ENCODE measurements at places on chromosomes 6 and 20.

- DNase-seq, result no peak
Measured at GRCh38 chr6:154289818-154290508, 66.6 kb downstream of the IPCEF1 start.

- DNase-seq, result no peak
Measured at GRCh38 chr6:97109444-97109843, 173.6 kb downstream of the MMS22L start.

DNA sequence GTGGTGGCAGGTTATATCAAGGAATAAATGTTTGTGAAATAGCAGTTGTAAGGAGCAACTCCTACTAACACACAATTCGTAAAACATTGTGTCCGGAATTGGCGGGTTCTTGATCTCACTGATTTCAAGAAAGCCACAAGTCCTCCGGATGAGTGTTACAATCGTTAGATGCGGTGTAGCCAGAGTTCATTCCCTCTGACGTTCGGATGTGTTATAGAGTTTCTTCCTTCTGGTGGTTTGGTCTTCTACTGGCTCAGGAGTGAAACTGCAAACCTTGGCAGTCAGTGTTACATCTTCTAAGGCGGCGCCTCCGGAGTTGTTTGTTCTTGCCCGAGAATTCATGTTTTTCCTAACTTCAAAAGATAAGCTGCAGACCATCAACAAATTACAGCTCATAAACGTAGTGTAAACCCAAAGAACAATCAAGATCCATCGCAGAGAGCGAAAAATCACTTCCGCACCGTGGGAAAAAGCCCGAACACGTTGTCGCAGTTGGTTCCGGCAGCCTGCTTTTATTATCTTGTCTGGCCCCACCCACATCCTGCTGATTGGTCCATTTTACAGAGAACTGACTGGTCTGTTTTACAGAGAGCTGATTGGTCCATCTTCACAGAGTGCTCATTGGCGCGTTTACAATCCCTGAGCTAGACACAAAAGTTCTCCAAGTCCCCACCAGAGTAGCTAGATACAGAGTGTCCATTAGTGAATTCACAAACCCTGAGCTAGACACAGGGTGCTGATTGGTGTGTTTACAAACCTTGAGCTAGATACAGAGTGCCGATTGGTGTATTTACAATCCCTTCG is 58.2 kb downstream of the TRIM27 start:
- peak; percentile 14 for DNase-seq

- DNase-seq, result no peak
Measured at GRCh38 chr20:55893031-55893430, 112.3 kb downstream of the CBLN4 start.

DNA sequence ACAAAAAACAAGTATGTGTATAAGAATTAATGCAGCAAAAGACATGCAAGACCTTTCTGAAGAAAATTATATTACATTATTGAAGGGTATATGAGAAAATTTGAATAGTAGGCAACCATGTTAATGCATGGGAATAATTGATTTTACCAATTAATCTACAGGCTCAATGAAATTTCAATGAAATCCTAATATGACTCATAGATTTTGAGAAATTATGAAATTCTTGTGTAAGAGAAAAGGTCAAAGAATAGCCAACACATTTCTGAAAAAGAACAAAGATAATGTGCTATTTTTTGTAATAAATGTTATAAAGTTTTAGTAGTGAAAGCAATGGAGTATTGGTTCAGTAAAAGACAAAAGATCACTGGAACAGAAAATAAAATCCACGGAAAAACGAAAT is 18.4 kb downstream of the TSBP1 start:
- no peak for DNase-seq

DNA sequence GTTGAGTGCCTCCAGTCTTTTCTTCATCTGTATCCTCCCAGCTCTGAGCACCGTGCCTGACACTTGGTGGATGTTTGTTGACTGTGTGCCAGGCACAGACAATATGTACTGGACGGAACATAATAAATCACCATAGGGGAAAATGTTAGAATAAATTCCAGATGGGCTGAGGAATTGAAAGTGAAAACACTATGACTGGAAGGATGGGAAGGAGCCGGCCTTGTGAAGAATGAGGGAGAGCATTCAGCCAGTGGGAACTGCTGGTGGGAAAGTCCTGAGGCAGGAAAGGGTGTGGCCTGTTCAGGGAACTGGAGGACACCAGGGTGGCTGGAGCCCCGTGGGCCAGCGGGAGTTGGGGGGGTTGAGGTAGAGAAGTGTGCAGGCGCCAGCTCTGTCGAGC is 75.4 kb downstream of the MTHFD1L start:
- DNase-seq, result no peak

GRCh38 chr6:25889877-25890853 is 16.1 kb upstream of the SLC17A3 start:
- peak; percentile 52 for DNase-seq

GRCh38 chr6:77462359-77463307 is 658 bp downstream of the HTR1B start:
- no peak for DNase-seq

DNA sequence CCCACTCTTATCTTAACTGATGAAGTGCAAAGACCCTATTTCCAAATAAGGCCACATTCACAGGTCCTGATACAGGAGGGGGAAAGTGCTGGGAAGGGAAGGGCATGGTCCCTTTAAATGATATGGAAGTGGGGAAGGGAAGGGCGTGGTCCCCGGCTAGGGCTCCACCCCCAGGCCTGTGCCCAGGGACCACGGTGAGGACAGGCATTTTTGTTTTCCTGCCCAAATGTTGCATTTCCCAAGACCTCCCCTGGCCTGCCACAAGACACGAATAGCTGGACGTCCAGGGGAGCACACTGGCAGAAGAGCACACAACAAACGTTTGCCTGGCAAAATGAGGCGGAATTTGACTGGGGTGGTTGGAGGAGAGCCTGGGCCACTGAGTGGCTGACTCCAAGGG is 16.1 kb upstream of the HFE start:
- no peak for DNase-seq

- DNase-seq, result no peak
Measured at GRCh38 chr20:41318271-41318649, 729 bp upstream of the ZHX3 start.

- no peak for DNase-seq
Measured at GRCh38 chr6:87357479-87358196, 13.0 kb downstream of the C6orf163 start.

DNA sequence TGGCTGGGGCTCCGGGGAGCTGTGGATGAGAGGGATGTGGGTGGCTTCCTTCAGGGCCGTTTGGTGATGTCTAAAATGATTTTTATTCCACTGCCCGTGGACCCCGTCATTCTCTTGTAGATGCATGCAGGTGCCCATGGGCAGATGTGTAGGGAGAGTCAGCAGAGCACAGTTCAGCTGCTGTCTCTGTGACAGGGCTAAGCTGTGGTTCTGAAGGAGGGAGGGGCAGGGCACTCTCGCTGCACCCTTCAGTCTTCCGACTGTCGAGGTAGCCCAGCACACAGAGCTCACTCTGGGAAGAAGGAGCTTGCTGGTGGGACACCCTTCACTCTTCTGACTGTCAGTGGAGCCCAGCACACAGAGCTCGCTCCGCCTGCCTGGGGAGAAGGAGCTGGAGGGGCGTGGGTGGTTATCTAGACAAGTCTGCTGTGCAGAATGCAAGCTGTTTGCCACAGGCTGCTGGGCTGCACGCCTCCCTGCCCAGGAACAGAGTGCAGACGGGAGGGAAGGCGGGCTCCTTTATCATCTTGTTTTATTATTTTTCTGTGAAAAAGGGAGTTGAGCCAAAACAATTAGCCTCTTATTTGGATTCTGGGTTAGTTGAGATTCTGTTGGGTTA is 28.4 kb upstream of the ADRM1 start:
- no peak for DNase-seq

DNA sequence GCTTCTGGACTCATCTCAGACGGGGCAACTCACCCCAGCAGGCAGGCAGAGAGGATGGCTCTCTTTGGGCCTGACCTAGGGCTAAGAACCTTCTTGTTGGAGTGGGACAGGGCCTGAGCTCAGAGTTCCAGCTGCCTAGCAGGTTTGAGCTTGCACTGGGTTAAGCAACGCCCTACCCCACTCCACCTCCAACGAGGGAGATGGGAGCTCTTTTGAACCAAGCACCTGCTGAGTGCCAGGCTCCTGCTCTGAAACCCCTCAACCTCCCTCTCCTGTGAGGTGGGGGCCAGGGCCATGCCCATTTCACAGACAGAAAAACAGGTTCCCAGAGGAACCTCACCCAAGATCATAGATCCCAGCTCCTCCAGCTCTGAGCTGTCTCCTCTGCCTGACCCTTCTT is 54.3 kb downstream of the SNAI1 start:
- no peak for DNase-seq

DNA sequence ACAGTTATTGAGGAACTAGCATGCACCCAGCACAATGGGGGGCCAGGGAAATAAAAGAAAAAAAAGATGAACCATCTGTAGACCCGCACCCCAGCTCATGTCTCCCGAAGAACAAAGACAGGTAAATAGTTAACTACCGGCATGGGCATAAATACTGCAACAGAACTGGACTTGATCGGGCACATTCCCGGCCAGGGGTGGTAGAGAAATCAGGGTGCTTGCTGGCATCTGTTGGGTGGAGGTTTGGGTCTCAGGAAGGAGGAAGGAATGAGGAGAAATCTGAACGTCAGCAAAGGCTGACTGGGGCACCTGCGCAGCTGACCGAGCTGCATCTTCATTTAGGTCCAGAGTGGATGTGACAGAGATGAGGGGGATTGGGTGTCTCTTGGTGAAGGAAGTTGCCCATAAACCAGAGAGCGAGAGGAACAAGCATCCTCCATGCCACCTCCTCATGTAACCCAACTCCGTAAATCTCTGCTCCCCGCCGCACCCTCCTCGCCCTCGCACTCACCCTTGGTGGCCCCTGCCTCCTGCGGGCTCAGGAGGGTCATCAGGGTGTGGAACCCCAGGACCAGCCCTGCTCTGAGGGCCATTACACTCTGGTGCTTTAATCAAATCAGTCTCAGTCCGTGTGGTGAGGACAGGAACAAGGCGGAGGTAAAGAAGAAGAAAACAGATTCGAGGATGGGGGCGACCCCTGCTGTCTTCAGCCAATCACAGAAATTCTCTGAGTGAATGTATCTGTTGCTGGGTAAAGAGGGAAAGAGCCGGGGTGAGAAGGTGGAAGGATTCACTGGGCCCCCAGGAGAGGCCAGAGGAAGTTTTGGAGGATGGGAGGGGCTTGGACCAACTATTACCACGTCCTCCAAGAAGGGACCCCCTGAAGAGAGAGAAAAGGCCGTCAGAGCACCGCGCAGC is at the start of gene HLA-DOA:
Gene HLA-DOA (minus strand): TSS at position 648 of the 918 bp plus-strand sequence.
- DNase-seq, result no peak

- DNase-seq, result no peak
Measured at GRCh38 chr6:77123527-77123926, 339.8 kb downstream of the HTR1B start.

DNA sequence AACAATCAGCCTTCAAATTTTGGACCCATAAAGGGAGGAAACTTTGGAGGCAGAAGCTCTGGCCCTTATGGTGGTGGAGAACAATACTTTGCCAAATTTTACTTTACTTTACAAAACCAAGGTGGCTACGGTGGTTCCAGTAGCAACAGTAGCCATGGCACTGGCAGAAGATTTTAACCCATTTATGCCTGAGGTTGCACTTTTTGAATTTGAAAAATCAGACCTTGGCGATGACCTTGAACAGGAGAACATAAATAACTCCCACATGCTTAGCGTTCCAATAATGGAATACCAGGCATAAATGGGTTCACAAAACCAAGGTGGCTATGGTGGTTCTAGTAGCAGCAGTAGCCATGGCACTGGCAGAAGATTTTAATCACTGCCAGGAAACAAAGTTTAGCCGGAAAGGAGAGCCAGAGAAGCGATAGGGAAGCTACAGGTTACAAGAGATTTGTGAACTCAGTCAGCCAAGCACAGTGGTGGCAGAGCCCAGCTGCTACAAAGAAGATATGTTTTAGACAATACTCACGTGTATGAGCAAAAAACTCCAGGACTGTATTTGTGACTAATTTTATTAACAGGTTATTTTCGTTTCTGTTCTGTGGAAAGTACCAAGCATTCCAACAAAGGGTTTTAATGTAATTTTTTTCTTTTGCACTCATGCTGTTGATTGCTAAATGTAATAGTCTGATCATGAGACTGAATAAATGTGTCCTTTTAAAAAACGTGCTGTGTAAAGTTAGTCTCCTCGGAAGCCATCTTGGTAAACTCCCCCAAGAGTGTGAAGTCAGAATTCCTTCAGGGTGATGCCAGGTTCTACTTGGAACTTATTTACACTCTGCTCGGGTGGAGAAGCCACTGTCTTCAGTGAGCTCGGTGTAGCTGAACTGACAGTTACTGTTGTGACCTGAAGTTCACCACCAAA is 6.7 kb downstream of the SFT2D1 start:
- DNase-seq, result no peak

- no peak for DNase-seq
Measured at GRCh38 chr6:21826904-21827303, 233.4 kb downstream of the SOX4 start.

DNA sequence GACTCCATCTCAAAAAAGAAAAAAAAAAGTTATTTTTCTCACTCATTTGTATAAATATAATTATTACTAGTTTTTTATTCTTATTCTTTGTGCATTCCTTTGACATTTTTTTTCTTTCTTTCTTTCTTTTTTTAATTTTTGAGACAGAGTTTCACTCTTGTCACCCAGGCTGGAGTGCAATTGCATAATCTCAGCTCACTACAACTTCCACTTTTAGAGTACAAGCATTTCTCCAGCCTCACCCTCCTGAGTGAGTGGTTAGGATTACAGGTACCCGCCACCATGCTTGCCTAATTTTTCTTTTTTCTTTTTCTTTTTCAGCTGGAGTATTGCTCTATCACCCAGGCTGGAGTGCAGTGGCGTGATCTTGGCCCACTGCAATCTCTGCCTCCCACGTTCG is 51.4 kb upstream of the JARID2 start:
- DNase-seq, result no peak

DNA sequence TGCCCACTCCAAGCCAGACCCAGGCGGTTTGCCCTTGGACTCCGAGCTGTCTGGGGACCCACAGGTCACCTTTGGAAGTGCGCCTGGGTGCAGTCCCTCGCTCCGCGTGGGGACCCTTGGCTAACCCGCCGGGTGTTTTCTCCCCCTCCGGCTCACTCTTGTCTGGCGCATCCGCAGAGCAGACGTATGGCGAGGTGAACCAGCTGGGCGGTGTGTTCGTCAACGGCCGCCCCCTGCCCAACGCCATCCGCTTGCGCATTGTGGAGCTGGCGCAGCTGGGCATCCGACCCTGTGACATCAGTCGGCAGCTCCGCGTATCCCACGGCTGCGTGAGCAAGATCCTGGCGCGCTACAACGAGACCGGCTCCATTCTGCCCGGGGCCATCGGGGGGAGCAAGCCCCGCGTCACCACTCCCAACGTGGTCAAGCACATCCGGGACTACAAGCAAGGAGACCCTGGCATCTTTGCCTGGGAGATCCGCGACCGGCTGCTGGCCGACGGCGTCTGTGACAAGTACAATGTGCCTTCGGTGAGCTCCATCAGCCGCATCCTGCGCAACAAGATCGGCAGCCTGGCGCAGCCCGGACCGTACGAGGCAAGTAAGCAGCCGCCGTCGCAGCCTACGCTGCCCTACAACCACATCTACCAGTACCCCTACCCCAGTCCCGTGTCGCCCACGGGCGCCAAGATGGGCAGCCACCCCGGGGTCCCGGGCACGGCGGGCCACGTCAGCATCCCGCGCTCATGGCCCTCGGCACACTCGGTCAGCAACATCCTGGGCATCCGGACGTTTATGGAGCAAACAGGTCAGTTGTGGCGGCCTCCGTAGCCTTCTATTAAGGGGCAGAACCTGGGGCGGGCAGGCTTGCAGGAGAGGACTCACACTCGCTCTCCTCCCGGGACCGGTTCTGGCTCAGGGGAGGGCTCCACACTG is 1.1 kb downstream of the PAX1 start:
- DNase-seq, result no peak
